ENCODE measurements at places on chromosomes 4 and X.

- DNase-seq, result no peak
Observed at GRCh38 chrX:150581093-150581775, 12.8 kb downstream of the MTM1 start.

GRCh38 chrX:20320461-20321159, 53.9 kb upstream of the RPS6KA3 start:
- peak; percentile 3 for DNase-seq

DNA sequence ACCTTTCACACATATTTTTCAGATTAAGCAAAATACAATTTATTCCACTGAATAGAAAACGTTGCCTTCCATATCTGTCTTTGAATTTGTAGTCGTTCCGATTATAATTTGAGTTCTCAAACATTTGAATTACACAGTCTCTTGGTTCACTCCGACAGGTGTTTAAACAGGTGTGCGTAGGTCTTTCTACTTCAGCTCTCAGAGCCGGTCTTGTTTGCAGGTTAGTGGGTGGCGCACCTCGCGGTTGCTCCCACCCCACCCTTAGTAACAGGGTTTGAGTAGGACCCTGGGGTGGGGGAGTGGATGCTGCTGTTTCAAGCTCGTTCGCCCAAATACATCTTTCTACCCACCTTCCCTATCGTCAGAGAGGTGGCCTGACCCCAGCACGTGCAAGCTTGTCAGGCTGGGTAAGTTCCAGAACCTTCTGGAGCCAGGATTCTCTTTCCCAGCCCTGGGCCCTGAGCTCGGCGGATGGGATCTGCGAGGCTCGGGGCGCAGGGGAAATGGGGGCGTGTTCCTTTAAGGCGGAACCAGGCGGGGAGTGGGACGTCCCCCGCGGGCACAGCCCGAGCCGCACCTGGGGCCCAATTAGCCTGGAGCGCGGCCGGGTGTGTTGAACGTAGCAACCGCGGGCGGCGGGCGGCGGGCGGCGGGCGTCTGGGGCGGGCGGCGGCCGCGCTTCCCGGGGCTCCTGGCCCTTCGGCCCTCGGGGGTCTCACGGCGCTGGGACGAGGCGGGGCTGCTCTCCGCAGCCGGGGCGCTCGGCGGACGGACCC, at the start of gene FAM149A:
Gene FAM149A, plus strand, starts transcription at position 591 of the 776 bp plus-strand sequence.
- DNase-seq, result peak; percentile 30

DNA sequence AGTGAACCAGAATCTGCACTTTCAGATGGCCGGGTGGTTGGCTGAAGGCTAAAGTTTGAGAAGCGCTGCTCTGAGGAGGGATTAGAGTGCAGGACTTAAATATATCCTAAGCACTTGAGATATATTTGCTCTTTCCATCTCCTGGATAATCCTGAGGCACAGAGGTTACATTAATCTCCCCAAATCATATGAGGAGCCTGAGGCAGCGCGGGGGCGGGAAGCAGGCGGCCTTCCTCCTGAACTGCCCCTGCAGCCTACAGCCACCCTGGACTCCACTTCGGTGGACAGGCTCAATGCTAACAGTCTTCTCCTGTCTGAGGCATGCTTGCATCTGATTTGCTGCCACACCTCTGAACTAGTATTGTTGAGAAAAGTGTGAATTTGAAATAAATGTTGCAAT, 72.5 kb downstream of the AFAP1 start:
- no peak for DNase-seq

GRCh38 chrX:44914532-44915198, 41.7 kb downstream of the KDM6A start:
- no peak for DNase-seq

- no peak for DNase-seq
Observed at GRCh38 chrX:102745513-102745856, 24.9 kb downstream of the GPRASP3 start.

GRCh38 chr4:99887837-99888236, 6.4 kb downstream of the LAMTOR3 start:
- DNase-seq, result no peak

- DNase-seq, result no peak
Observed at GRCh38 chrX:39654952-39655351, 442.8 kb downstream of the BCOR start.

DNA sequence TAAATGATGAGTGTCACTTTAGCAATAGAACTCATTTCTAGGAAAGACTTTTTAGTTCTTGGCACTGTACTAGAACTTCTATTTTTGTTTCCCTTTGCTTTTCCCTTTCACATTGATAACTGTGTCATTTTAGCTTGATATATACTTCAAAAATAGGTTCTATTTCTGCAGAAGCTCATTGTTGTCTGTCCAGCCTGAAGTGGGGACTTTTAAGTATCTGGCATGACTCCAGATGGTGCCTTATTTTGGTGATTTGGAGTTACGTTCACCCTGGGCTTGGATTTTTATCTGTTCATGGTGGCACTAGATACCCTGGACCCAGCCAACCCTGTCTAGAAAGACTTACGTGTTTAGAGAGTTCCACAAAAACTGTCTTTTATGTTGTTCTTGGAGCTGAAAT, 3.4 kb downstream of the ABHD18 start:
- DNase-seq, result no peak

DNA sequence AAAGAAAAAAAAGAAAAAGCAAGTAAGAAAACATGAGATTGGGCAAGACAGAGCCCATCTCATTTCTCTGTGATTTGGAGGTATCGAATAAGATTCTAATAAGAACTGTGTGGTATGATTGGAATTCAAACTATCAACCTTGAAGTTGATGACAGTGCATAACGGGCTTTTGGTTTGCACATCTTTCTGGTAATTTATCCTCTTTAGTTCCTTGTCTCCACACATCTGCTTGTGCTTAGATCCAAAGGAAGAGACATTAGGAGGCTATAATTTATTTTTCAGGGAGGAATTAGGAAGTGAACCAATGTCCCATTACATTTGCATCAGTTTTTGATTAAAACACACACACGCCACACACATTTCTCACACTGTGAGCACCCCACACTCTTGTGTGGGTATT, 149.9 kb downstream of the ARSF start:
- DNase-seq, result no peak

- no peak for DNase-seq
Observed at GRCh38 chr4:3407930-3408792, 33.6 kb upstream of the HGFAC start.

DNA sequence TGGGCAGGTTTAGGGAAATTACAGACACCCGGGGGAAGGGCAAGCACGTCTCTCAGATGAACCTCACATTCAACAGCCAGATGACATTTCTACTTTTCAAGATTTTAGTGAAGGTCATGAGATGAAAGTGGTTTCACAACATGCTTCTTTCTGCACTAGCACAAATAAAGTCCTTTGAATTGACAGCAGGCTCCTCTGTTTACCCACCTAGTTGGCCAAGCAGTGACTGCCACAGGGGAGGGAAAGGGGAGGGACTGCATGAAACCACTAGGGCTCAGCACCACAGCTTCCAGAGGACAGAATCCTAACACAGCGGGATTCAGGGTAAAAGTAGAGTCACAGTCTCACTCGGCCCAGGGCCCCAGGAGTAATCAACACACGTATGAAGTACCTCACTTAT, 6.2 kb downstream of the RAB40A start:
- no peak for DNase-seq

- DNase-seq, result no peak
Observed at GRCh38 chr4:77120886-77121508, 36.0 kb upstream of the CCNG2 start.

DNA sequence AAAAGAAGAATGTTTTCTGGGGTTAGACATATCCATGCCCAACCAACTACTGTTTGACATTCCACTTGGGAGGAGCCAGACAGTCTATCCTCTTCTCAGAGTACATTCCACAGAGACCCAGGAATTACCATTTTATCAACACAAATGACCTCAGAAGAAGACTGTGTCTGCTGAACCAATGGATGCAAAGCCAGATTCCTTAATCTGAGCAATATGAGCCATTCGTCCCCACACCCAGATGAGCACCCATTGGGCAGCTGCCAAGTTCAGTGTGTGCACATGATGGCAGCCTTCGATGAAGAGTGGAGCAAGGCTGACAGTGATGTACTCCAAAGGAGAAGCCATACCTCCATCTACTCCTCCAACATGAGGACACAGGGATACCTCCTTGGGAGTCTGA, 111.3 kb downstream of the ZNF674 start:
- DNase-seq, result no peak

DNA sequence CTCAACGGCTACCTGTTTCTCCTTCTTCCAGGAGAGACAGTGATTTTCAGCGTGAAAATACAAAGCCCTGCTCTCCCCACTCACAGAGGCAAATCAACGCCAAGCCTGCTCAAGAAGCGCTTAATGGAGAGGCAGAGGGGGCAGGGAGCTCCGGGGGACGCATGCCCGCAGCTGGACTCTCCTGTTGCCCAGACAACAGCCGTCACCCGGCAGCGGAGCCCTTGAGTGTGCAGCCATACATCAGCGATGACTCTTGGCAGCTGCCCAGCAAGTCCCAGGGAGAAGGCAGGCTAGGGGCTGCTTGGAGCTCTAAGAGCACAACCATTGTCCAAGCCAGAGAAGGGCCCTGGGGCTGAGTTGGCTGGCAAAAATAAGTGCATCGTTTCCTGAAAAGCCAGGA, 71.0 kb upstream of the AFAP1 start:
- no peak for DNase-seq

DNA sequence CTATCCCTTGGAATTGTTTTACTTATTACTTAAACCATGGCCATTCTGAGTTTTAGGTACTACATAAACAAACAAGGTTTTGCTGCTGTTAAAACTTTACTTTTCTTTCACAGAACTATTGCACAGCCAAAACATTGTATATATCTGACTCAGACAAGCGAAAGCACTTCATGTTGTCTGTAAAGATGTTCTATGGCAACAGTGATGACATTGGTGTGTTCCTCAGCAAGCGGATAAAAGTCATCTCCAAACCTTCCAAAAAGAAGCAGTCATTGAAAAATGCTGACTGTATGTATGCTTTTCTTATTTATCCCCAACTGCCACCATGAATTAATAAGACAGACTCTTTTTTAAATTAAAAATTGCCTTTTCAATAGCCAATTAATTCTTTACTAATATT, 69.8 kb downstream of the CCKAR start:
- DNase-seq, result no peak

GRCh38 chr4:2788532-2789103, 4.3 kb upstream of the SH3BP2 start:
- DNase-seq, result no peak

DNA sequence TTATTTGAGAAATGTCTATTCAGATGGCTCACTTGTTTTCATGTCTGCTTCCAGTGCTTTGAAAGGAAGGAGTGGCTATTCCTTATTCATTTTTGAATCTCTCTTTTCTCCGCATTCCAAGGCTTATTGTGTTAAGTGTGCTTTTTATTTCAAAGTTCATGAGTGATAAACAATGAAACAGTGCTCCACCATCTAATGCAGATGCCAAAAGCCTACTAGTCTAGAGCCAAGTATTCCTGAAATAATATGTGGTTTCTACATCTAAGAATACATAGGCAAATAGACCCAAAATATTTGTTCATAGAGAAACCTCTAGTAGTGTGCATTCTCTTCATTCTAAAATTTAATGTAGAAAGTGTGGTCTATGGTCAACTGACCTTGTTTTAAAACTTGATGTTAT, 187.3 kb downstream of the GABRB1 start:
- no peak for DNase-seq

DNA sequence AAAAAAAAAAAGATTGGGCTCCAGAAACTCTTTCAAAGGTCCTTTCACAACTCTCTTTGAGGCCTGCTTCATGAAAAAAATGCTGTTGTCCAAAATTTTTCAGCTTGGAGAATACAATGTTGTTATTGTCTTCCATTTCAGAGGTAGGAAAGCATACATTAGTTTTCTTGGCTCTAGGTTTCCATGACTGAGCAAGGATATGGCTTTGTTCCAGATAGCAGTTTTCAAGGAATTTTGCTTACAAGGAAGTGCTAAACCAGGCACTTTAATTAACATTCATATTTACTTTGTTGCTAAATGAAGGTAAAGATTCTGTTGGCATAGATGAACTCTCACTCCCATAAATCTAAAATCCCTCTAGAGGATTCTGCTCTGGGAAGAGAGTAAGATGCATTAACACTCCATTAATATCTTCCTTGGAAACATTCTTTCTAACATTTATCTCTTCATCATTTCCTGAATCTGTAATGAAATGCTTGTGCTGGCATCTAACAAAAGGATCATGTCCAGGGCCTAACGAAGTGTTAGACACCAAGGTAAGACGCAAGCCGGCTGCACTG, 118.4 kb downstream of the COL25A1 start:
- DNase-seq, result no peak

GRCh38 chr4:109169170-109169569, 133.3 kb downstream of the COL25A1 start:
- DNase-seq, result no peak

DNA sequence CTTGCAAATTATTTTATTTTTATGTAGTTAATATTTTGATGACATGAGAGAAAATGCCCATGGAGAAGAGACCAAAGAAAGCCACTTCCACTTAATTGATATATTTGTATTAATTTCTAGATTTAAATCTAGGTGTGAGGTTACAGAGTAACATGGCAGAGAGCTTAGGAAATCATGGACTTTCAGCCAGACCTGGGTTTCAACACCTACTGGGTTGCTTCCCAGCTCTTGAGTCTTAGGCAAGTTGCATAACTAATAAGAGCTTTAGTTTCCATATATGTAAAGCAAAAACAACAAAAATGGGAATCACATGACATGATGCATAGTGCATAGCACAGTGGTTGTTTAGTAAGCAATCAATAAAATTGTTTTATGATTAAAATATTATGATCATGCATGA, 413.3 kb downstream of the CCSER1 start:
- no peak for DNase-seq

DNA sequence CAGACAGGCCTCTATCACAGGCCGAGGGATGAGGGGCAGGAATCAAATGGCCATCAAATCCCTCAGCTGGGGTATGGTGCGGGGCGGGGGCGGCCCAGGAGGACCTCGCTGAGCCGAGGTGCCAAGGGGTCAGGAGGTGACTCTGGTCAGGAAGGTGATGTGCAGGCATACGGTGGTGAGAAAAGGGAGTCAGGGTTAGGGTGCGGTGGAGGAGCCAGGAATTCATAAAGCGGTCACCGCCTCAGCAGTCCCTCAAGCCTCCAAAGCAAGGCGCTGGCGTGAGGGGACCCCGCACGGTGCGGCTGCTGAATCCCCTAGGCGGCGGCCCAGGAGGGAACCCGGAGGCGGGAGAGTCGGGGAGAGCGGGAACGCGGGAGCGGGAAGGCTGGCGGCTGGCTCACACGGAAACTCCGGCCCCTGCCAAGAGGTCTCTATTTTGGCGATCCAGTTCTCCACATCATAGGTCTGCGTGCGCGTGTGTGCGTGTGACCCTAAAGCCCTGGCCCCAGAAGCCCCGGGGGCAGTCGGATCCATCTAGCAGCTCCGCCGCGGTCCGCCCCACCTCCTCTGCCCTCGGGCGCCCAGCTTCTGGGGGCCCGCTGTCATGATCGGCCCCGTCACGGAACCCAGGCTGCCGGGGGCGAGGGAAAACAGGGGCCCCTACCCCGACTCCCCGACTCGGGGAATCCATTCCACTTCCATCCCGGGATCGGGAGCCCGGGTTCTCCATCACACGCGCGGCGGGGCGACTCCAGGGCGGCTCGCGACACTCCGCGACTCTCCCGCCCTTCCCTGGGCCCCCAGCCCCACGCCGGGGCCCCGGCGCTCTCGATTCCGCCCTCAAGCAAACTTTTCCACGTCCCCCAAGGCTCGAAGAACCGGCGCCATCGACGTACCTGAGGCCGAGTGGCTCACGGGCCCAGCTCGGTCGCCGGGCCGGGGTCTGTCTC, 593 bp downstream of the ELF4 start:
- DNase-seq, result no peak
